ENCODE measurements at places on chromosomes 3 and 15.

DNA sequence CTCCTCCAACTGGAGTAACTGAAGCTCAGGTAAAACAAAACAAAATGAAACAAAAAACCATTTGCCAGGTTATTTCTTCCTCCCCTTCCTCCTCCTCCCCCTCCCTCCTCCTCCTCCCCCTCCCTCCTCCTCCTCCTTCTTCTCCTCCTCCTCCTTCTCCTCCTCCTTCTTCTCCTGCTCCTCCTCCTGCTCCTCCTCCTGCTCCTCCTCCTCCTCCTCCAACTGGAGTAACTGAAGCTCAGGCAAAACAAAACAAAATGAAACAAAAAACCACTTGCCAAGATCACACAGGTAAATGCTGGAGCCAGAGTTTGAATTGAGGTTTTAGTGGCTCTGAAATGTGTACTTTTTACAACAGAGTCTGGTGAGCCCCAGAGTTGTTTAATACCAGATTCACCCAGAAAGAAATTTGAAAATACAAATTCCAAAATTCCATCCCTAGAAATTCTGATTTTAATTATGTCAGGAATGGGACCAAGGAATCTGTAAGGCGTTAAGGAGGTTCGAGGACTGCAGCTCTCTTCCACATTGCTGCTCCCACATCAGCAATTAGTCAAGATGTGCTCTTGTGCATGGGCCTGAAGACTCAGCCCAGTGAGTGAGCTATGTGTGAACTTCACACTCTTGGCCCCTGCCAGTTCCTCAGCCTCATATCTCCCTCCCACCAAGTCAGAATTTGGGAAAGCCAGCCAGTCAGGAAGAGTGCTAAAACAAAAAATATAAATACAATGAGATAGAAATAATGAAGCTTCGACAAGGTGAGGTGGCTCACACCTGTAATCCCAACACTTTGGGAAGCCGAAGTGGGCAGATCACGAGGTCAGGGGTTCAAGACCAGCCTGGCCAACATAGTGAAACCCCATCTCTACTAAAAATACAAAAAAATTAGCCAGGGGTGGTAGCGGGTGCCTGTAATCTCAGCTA is 31.6 kb upstream of the ZNF770 start:
- DNase-seq, result no peak

- DNase-seq, result no peak
Observed at GRCh38 chr15:33846862-33847261, 121.4 kb upstream of the CHRM5 start.

- DNase-seq, result no peak
Observed at GRCh38 chr3:39192490-39193092, at the start of gene XIRP1. TSS of gene XIRP1 (minus strand) at chr3:39192595. CDS start at chr3:39189445, 3,150 bp downstream.

DNA sequence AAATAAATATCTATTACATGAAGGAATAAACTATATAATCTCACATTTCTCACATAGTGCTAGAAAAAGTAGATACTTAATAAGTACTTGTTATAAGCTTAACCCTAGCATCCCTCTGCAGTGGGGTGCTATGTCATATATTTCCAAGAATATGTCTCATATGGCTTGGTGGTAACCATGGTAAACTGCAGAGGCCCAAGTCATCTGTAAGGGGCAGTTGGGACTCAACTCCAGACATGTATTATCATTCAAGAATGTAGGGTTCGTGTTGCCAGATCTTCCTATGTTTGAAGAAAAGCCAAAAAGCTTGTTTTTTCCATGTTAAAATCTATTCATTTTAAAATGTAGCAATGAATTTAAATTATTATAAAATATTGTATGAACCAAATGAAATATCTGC is 46.2 kb downstream of the ZNF385D start:
- DNase-seq, result no peak

DNA sequence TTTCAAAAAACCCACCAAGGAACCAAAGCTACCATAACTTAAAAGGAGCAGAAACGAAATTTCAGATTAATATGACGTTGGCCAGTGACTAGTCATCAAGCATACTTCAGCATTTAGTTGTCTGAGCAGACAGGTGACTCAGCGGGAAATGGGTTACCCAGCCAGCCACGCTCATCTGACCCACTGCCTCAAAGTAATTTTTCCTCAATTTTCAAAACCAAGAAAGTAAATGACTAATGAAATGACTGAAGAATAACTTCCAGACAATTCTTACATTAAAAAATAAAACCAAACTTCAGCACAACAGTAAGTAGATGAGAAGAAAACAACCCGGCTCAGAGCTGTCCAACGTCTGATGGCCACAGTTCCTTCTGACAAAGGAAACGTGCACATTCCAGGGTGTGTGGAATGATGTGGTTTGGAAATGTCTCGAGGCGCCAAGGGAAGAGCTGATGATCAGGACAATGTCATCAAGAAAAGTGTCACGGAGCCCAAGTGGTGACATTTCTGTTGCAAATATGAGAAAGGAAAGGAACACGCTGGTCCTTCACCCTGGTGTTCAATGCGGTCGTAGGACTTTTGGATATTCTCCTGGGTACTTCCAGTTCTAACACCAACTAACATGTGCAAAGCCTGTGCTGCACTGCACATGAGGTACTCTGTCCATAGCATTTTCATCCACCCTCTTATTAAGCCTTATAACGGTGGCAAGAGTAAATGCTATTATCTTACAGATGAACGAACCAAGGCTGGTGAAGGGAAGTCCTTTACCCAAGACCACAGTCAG is 79.1 kb downstream of the FOXP1 start:
- DNase-seq, result no peak

DNA sequence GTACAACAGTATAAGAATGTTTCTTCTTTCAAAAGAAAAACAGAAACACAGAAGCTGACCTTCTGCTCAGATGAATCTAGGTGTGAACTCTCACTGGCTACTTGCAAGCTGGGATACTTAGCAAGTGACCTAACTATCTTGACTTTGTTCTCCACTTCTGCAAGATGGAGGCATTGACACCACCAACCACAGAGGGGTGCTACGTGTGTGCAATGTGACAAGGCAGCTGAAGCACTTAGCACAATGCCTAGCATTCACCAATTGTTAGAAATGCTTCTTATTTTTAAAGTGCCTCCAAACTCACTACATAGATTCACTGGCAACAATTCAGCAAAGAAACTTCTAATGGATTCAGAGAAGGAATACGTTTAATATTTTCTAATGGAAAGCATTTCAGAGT is 331.4 kb upstream of the WNT5A start:
- DNase-seq, result peak; percentile 30

All from midbrain (tissue), 1 donor.